ENCODE measurements at places on chromosomes 7 and 10.

DNA sequence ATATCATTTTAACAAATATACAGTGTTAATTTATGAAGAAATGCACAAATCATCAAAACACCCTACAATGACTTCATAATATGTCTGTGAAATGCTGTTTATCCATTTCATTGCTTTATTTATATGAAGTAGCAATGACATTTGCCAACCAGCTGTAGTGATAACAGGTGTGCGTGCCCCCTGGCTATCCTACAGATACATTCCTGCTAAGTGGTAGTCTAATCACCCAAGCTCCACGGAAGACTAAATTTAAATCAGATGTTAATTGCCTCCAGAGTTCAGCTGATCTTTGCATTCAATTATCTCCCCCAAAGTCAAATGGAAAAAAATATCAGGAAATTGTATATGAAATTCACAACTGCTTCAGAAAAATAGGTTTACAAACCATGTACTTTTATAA is 1164.2 kb upstream of the LRRN3 start:
- DNase-seq: no peak

DNA sequence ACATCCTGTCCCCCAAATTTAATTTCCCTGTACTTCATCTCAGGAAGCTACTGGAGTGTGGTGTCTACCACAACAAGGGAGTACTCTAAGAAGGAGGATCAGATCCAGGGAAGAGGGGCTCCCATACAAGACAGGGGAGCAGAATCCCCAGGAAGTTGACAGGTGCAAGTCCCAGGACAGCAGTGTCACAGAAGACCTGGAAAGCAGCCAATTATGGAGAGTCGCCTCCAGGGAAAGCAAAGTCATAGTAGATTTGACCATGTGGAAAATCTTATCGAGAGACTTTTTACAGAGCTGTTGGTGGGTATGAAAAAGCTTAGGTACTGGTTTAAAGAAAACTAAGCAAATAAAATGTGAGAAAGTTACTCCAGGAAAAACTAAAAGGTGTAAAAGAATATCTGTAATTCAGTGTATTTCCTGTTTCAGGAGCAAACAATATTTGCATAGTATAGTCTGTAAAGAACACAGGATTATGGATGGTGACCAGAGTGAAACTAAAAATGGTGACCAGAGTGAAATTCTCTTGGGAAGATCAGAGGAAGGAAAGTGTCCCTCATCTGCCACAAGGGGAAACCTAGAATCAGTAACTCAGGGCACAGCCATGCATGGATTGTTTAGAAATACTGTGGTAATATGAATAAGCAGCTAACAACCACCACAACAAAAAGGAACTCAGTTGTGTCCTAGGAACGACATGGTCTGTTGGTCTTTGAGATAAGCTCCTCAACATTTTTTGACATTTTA is 44.5 kb downstream of the LANCL2 start:
- DNase-seq: no peak

- peak; percentile 97 for DNase-seq
These were observed 15.5 kb downstream of the HSPB1 start for GRCh38 chr7:76317782-76318487.

DNA sequence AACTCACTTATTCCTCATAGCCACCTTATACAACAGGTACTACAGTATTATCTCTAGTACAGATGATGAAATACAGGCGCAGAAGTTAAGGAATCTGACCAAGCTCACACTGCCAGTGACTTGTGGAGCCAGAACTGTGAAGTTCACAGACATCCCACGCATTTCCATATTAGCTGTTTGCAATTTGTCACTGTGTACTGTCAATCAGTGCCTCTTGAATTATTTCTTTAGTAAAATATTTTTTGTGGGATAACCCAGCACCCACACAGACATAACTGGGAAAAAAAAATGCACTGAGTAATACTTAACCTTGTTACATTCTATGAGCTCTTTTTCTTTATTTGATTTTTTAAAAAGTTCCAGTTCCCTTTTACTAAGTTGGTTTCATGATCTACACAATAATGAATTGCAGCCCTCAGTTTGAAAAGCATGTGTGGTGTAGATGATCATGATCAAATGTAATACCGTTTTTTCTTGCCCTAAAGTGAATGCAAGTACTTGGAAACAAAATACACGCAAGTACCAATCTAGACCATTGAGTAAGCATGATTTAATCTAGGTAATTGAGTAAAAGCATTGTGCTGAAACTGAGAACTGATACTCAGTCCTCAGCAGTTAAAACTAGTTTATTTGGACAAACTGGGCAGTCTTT is 14.1 kb downstream of the CUL1 start:
- peak; percentile 19 for DNase-seq

- DNase-seq: no peak
These were observed 717.5 kb upstream of the LRRN3 start for GRCh38 chr7:110373416-110373815.

DNA sequence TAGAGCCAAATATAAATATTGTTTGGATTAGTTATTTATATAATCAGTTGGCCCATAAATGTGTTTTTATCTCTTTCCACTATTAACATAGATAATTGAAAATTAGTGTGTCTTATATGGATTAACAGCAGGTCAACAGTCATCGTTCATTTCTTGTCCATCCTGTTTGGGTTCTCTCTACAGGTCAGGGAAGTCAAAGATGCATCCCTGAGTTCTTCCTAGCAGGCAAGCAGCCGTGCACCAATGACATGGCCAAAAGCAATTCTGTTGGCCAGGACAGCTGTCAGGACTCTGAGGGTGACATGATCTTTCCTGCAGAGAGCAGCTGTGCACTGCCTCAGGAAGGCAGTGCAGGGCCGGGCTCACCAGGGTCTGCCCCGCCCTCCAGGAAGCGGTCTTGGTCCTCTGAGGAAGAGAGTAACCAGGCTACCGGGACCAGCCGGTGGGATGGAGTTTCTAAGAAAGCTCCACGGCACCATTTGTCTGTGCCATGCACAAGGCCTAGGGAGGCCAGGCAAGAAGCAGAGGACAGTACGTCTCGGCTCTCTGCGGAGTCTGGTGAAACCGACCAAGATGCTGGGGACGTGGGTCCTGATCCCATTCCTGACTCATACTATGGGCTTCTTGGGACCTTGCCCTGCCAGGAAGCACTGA is 15.9 kb downstream of the FBH1 start:
- DNase-seq: no peak

- DNase-seq: no peak
These were observed 40.8 kb upstream of the PRSS58 start for GRCh38 chr7:142298627-142299026.

- DNase-seq: no peak
These were observed 23.0 kb downstream of the DENND11 start for GRCh38 chr7:141679014-141679413.

- DNase-seq: no peak
These were observed 182.6 kb downstream of the SEMA3E start for GRCh38 chr7:83466187-83466923.

DNA sequence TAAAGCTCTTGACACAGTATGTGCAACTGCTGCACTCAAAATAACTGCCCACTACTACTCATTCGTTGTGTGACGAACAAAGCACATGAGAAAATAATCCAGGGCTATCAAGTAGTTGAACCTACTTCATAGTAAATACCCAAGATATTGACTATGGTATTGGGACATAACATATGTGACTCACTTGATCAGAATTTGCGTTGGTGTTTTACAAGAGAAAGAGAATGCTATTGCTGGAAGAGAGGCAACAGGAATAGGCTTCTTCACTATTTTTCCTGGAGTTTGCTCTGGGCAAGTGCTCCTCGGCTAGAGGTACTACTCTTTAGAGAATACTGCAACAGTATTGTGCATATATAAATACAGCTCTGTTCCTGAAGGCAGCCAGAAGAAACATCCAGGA is 2.5 kb downstream of the DGKB start:
- DNase-seq: no peak

DNA sequence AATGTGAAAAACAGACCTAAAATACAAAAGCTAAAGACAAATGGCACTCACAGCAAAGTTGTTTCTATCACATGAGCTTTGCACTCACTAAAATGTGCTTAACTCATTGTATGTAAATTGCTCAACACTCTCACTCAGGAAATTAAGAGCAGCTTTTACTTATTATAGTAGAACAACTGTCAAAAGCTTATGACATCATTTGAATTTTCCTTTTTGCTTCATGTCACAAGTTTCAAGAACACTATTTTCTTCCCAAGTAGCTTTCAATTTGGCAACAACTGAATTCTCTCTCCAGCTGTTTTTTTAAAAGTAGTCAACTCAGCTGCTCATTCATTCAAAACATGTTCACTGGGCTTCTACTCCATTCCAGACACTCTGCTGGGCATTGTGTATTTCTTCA is 46.9 kb downstream of the ATE1 start:
- DNase-seq: peak; percentile 34

DNA sequence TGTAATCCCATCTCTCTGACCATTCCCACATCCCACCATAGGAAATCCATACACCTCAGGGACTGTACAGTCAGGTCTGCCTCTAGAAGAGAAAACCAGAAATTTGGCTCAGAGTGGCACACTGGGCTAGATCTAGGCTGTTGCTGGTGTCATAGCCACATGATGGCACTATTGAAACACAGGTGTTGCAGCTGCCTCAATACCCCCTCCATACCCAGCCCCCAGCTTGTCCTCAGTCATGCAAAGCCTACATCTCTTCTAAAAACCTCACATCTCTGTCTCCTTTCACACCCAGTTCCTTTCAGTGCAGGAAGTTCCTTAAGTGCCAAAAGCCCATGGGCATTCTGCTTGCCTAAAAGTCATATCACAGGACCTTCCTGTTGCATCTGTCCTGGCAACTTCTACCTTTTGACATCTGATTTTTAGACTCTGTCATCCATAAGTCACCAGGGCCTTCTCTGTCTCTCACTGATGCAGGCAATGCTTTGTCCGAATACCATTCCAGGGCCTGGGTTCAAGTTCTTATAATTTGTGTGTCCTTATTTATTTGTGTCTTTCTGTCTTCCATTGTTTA is 27.0 kb upstream of the HIBADH start:
- DNase-seq: peak; percentile 39

- DNase-seq: no peak
These were observed 33.3 kb upstream of the OTUD1 start for GRCh38 chr10:23405540-23405939.

GRCh38 chr10:27745732-27746396 is at the start of gene MKX:
MKX (minus strand) TSS chr10:27745819; CDS start chr10:27743415, 2,404 bp downstream.
- DNase-seq: peak; percentile 22

GRCh38 chr10:17368708-17369272 is 85.6 kb downstream of the ST8SIA6 start:
- DNase-seq: no peak

GRCh38 chr10:73873838-73874215 is 528 bp downstream of the CAMK2G start:
- DNase-seq: no peak

DNA sequence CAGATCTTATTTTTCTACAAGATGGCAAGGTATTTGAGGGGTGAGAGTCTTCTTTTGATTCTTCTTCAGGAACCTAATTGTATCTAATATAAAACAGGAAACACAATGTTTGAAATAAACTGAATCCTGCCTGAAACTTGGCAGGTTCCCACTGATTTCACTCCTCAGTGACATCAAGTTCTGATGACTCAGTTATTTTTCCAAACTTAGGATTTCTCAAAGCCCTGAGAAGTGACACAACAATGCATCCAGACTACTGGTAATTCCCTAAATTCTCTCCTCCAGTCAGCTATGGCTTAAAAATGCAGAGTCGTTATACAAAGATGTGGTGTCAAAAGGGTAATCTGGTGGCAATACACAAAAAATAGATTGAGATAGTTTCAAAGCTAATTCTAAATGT is 80.9 kb downstream of the ABLIM1 start:
- DNase-seq: peak; percentile 2

- no peak for DNase-seq
These were observed 9.6 kb upstream of the NDUFB2 start for GRCh38 chr7:140686921-140687320.

Data from inflammatory macrophage (primary cell).